ENCODE measurements at places on chromosomes 2 and 18.

- H3K27me3 ChIP-seq: no peaks in the 10 kb centered on the region
- H3K27ac ChIP-seq: peak overlapping the region; percentile 81
- no peaks in the 10 kb centered on the region for H3K36me3 ChIP-seq
- no peak for DNase-seq
- H3K4me3 ChIP-seq: no peak overlapping the region
Observed at GRCh38 chr2:8542381-8543059, 139.3 kb upstream of the ID2 start.

DNA sequence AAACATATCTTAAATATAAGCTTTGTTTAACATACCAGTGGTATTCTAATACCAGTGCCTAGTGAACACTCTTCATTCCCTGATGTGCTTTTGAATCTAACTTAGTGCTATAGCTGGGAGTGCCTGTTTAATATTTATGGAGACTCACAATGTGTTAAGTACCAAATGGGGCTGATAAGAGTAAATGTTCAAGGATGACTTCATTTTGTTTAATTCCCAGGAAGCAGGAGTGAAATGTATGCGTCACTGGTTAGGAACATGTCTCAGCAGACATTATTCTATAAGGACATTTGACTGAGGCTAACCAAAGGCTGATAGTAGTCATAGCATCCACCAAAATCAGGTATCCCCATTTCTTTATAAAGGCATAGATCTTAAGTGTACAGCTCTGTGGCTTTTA is 31.7 kb upstream of the LINC00305 start:
- no peak overlapping the region for H3K27ac ChIP-seq
- H3K4me3 ChIP-seq: no peak overlapping the region
- H3K36me3 ChIP-seq: no peaks in the 10 kb centered on the region
- no peak for DNase-seq

- no peak for DNase-seq
- peak overlapping the region; percentile 60 for H3K27ac ChIP-seq
- H3K36me3 ChIP-seq: peaks cover 6% of the 10 kb centered on the region
- H3K27me3 ChIP-seq: no peaks in the 10 kb centered on the region
Observed at GRCh38 chr2:152730591-152731333, 12.3 kb downstream of the ARL6IP6 start.

DNA sequence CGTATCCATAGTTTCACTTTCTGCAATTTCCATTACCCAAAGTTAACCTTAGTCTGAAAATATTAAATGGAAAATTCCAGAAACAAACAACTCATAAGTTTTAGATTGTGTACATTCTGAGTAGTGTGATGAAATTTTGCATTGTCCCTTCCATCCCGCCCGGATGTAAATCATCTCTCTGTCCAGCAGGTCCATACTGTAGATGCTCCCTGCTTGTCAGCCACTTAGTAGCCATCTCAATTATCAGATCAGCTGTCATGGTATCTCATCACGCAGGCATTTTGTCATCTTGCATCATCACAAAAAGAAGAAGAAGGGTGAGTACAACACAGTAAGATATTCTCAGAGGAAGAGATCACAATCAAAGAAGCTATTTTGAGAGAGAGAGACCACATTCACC is 185.0 kb upstream of the STK17B start:
- H3K4me3 ChIP-seq: peak overlapping the region; percentile 44
- no peak for DNase-seq
- H3K4me1 ChIP-seq: no peaks in the 10 kb centered on the region
- H3K27me3 ChIP-seq: no peaks in the 10 kb centered on the region
- H3K36me3 ChIP-seq: no peaks in the 10 kb centered on the region
- H3K27ac ChIP-seq: no peak overlapping the region

DNA sequence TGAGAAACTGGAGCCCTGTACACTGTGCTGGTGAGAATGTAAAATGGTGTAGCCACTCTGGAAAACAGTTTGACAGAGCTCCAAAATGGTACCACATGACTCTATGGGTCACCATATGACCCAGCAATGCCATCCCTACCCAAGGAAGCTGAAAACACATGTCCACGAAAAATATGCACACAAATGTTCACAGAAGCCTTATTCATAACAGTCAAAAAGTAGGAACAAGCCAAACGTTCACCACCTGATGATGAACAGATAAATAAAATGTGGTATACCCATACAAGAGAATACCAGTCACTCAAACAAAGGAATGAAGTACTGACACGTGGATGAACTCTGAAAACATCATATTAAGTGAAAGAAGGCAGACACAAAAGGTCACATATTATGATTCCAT is 4.6 kb downstream of the AFG3L2 start:
- no peak for DNase-seq
- H3K27me3 ChIP-seq: no peaks in the 10 kb centered on the region

DNA sequence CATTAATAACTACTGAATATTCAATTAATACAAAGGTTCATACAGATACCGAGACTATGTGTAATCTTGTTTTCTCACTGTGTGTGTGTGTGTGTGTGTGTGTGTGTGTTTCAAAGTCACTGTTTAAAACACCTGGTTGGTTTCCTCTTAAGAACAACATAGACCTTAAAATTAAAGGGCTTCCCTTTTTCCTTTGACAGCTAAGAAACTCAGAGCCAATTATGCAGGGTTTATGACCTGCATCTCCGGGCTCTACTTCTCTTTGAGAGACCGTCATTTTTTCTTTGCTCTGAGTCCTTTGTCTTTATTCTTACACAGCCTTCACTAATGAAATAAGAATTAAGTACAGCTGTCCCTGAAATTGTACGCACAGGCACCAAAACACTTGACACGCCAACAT is 145.6 kb downstream of the HDAC4 start:
- H3K4me3 ChIP-seq: no peak overlapping the region
- H3K36me3 ChIP-seq: no peaks in the 10 kb centered on the region
- peaks cover 22% of the 10 kb centered on the region for H3K4me1 ChIP-seq
- H3K27me3 ChIP-seq: no peaks in the 10 kb centered on the region
- DNase-seq: no peak

- peak; percentile 49 for DNase-seq
- peaks cover 14% of the 10 kb centered on the region for H3K4me1 ChIP-seq
- no peaks in the 10 kb centered on the region for H3K36me3 ChIP-seq
- H3K27ac ChIP-seq: peak overlapping the region; percentile 65
- H3K4me3 ChIP-seq: no peak overlapping the region
Observed at GRCh38 chr2:189657867-189658266, 3.4 kb upstream of the ASNSD1 start.

DNA sequence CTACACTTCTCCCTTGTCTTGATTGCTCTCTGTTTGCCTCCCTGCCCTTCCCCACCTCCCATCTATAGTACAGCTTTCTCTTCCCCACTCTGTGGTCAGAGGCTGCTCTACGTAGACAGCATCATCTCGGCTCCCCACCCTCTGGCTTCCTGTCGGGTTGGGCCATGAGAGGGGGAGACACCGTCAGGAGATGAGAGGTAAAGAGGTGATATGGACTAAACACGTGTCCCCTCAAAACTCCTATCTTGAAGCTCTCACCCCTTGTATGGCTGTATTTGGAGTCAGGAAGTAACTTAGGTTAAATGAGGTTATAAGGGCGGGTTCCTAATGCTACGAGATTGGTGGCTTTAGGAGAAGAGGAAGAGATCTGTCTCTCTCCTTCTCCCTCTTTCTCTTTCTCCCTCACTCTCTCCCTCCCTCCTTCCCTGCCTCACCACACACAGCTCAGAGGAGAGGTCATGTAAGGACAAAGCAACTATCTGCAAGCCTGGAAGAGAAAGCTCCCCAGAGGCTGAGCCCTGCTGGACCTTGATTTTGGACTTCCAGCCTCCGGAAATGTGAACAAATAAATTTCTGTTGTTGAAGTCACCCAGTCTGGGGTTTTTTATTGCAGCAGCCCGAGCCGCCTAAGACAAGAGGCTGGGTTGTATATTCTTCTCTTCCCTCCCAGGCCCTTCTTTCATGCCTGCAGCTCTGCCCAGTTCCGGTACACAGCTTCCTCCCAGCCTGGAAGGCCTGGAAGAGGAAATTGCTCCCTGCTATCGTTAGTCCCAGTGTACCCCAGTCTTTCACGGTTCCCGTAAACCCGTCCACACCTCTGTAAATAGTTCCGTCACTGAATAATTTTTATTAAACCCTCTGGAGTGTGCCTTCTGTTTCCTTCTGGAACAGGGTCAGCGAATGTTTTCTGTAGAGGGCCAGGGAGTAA is 138.0 kb downstream of the AKAIN1 start:
- no peak overlapping the region for H3K4me3 ChIP-seq
- H3K27me3 ChIP-seq: no peaks in the 10 kb centered on the region
- no peaks in the 10 kb centered on the region for H3K36me3 ChIP-seq

GRCh38 chr18:78915446-78916008 is 64.1 kb upstream of the SALL3 start:
- H3K27ac ChIP-seq: no peak overlapping the region
- no peak overlapping the region for H3K4me3 ChIP-seq

GRCh38 chr2:213425618-213426017 is 141.4 kb downstream of the SPAG16 start:
- H3K27ac ChIP-seq: no peak overlapping the region
- H3K4me3 ChIP-seq: no peak overlapping the region
- no peaks in the 10 kb centered on the region for H3K27me3 ChIP-seq
- H3K4me1 ChIP-seq: no peaks in the 10 kb centered on the region

GRCh38 chr18:49858309-49859020 is 45.1 kb upstream of the ACAA2 start:
- no peaks in the 10 kb centered on the region for H3K4me1 ChIP-seq
- H3K27me3 ChIP-seq: no peaks in the 10 kb centered on the region
- DNase-seq: peak; percentile 75
- H3K36me3 ChIP-seq: no peaks in the 10 kb centered on the region
- no peak overlapping the region for H3K4me3 ChIP-seq

- DNase-seq: peak; percentile 10
- peaks cover 35% of the 10 kb centered on the region for H3K36me3 ChIP-seq
- H3K4me1 ChIP-seq: peaks cover 6% of the 10 kb centered on the region
- H3K27me3 ChIP-seq: no peaks in the 10 kb centered on the region
- no peak overlapping the region for H3K4me3 ChIP-seq
Observed at GRCh38 chr2:70983506-70984227, 5.2 kb downstream of the ANKRD53 start.

- no peak overlapping the region for H3K4me3 ChIP-seq
- H3K36me3 ChIP-seq: no peaks in the 10 kb centered on the region
- H3K27ac ChIP-seq: no peak overlapping the region
- no peaks in the 10 kb centered on the region for H3K4me1 ChIP-seq
- no peak for DNase-seq
- H3K27me3 ChIP-seq: no peaks in the 10 kb centered on the region
Observed at GRCh38 chr2:2877427-2877826, 500.2 kb downstream of the EIPR1 start.

DNA sequence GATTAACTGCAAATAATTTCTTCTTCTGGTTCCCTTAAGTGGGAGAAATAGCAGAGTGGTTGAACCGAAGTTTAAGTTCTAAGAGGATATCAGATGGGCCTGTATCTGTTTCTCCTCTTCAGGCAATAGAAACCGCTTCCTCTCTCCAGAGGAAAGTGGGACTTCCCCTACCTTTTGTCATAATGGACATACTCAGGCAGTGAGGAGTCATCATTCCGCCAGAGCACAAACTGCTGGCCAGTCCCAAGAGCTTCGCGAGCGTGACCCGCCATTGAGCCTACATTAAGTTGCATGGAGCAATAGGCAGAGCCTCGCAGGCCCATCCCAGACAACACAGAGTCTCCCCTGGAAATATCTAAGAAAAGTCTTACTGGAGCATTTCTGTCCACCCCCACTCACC is 158.9 kb downstream of the LDLRAD4 start:
- H3K36me3 ChIP-seq: no peaks in the 10 kb centered on the region
- no peak overlapping the region for H3K4me3 ChIP-seq
- peaks cover 26% of the 10 kb centered on the region for H3K4me1 ChIP-seq
- H3K27ac ChIP-seq: no peak overlapping the region
- peak; percentile 28 for DNase-seq

GRCh38 chr2:54977149-54977548 is 73.1 kb downstream of the RTN4 start:
- DNase-seq: no peak
- H3K4me3 ChIP-seq: no peak overlapping the region
- peaks cover 2% of the 10 kb centered on the region for H3K36me3 ChIP-seq
- peaks cover 69% of the 10 kb centered on the region for H3K4me1 ChIP-seq
- peak overlapping the region; percentile 64 for H3K27ac ChIP-seq

DNA sequence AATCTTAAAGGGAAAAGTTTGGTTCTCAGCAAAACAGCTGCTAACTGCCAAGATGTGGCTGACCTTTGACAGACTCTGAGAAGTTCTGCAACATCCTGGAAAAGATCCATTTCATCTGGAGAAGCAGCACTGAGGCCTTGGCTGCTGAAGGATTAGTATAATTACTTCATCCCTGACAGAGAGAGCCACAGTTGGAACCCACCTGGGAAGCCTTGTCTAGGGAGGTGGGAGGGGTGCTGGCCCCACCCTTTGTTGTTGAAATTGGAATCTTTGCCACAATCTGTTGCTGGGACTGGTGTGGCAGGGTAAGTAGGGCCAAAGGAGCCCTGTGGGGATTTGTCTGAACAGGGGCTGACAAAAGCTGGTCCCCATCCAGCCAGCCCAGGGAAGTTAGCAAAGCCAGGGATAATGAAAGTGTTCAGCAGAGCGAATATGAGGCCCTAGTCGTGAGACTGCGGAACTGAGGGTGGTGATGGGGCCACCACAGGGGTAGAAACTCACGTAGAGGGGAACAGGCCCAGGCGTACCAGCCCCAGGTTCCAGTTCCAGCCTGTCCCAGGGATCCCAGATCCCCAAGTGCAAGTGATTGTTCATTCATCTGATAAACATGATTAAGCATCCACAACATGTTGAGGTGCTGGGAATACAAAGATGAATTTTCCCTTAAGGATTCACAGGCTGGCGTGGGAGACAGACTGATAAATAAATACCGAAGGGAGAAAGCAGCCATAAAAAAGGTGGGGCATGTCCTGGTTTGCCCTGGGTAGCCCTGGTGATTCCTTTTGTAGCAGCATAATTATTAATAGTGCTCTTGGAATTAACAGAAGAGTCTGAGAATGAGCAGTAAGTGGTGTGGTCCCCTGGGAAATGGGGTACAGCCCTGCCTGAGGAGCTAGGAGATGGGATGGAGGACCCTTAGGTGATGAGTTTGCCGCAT is 60.0 kb downstream of the MYO1B start:
- H3K27me3 ChIP-seq: no peaks in the 10 kb centered on the region
- H3K4me3 ChIP-seq: no peak overlapping the region
- peaks cover 7% of the 10 kb centered on the region for H3K4me1 ChIP-seq
- H3K36me3 ChIP-seq: no peaks in the 10 kb centered on the region
- DNase-seq: no peak

DNA sequence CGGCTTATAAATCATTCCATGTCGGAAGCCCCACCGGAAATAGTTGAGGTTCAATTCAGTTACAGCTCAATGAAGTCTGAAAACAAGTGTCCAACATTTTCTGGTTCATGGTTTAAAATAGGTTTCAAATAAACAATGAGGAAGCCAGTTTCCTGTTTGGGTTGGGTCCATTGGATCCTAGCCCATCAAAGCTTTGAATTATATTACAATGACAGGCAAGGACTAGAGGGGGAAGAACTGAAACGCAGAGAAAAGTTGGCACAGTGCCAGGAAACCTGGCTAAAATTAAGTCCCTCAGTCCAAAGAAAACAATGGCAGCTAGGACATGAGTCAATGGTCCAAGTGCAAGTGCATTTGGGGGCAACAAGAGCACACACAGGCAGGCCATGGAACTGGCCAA is 32.0 kb downstream of the SLC14A1 start:
- H3K27me3 ChIP-seq: no peaks in the 10 kb centered on the region
- DNase-seq: no peak
- no peaks in the 10 kb centered on the region for H3K4me1 ChIP-seq
- no peak overlapping the region for H3K4me3 ChIP-seq

- no peak for DNase-seq
- H3K4me1 ChIP-seq: no peaks in the 10 kb centered on the region
- no peaks in the 10 kb centered on the region for H3K36me3 ChIP-seq
- peak overlapping the region; percentile 64 for H3K27ac ChIP-seq
- H3K27me3 ChIP-seq: no peaks in the 10 kb centered on the region
Observed at GRCh38 chr2:188382107-188382506, 90.4 kb downstream of the GULP1 start.
